Mammary epithelial cell (primary cell): ENCODE measurements at places on chromosomes 4 and X.
A peak's percentile ranks its signal among the peaks of the same experiment; 100 is the strongest.

GRCh38 chr4:169359961-169360360 is 89.2 kb upstream of the SH3RF1 start:
- DNase-seq, result no peak

- DNase-seq, result no peak
Measured at GRCh38 chr4:112944006-112944405, 105.4 kb upstream of the ANK2 start.

DNA sequence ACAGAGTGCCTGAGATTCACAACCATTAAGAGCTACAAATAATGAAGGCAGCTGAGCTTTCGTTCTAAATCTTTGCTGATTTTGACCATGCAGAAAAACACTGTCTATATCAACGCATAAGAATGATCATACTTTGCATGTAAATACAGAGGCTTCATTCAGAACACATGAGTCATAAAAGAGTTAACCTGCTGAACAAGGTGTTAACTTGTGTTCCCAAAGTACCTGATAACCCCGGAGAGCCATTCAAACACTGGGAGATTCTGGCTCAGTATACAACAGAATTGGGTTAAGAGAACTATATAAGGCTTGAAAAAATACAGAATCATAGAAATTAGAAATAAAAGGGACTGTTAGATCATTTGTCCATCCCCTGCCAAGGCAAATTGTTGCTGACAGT is 964.3 kb upstream of the TENM3 start:
- peak; percentile 19 for DNase-seq

DNA sequence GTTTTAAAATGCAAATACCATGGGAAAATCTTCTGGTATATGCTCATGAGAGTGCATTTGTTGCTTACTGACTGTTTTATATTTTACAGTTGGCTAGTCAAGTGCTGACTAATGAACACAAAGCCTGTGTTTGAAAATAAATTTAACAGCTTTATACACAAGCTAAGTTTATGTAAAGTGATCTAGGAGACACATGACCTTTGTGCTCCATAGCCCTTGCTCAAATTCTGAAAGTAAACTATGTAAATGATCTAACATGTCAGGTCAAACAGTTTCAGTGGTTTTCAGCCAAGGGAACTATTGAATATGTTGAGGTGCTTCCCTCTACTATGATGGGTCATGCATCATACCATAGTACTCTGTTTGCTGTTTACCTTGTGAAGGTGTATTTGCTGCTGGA is 36.7 kb downstream of the DIAPH2 start:
- DNase-seq, result no peak

DNA sequence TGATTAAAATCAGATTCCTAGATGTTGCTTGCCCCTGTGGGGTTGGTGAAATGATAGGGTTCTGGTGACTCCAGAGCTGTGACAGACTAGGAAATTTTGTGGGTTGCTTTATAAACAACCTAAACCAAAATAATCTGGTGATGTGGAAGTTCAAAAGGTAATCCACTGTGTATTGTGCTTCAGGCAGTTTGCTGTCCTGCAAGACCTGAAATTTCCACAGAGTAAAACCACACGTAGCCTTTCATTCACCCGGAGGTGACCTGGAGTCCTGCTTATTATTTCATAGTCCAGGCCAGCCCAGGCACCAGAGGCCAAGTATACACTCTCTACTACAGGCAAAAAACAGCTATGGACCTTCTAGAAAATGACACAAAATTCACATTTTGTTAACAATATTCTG is 114.6 kb upstream of the CBR4 start:
- peak; percentile 27 for DNase-seq
